ENCODE measurements at places on chromosomes 7 and 10.

GRCh38 chr7:55641273-55641691, 69.0 kb upstream of the VOPP1 start:
- no peak for DNase-seq

GRCh38 chr7:159025161-159025779, 119.4 kb downstream of the VIPR2 start:
- DNase-seq: no peak

- no peak for DNase-seq
These were observed 11.6 kb downstream of the NAMPT start for GRCh38 chr7:106273009-106273668.

DNA sequence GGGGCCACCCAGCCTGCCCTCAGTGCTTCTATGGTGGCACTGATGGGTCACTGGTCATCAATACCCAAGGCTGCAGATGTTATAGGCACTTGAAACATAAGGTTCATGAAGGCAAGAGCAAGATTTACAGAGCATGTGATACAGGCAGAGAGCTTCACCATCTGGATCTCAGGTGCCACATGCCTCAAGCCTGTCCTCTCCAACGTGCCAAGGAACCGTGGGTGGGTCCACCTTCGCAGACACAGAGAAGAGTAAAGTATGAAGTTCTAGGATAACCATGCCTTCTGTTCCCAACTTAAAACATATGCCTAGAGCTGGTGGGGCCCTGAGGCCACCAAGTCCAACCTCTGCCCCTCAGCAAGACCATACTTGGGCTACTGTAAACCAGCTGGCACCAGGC, 26.7 kb upstream of the CDH23 start:
- no peak for DNase-seq

- no peak for DNase-seq
These were observed 223.7 kb downstream of the MAD1L1 start for GRCh38 chr7:2008936-2009540.
